GM23248 (cell line): ENCODE measurements at places on chromosomes 2 and 18. TPM values are rescaled to one million over a fixed set of nuclear protein-coding genes. Genes with fewer than 3 reads are reported as not detected.

EVX2 gene
- not detected in 2 replicates for total RNA-seq

CFC1 gene
- total RNA-seq: not detected in 2 replicates

ACTG2 gene
- not detected in 2 replicates for total RNA-seq

MAB21L4 gene
- not detected in 2 replicates for total RNA-seq

TTN gene
- total RNA-seq: not detected in 2 replicates

AQP12A gene
- total RNA-seq: not detected in 2 replicates

VPS4B gene
- 42.4 and 45.5 TPM in 2 replicates for total RNA-seq

ALK gene
- under 0.01 TPM in 1 of 2 replicates, not detected in the other for total RNA-seq

DNA sequence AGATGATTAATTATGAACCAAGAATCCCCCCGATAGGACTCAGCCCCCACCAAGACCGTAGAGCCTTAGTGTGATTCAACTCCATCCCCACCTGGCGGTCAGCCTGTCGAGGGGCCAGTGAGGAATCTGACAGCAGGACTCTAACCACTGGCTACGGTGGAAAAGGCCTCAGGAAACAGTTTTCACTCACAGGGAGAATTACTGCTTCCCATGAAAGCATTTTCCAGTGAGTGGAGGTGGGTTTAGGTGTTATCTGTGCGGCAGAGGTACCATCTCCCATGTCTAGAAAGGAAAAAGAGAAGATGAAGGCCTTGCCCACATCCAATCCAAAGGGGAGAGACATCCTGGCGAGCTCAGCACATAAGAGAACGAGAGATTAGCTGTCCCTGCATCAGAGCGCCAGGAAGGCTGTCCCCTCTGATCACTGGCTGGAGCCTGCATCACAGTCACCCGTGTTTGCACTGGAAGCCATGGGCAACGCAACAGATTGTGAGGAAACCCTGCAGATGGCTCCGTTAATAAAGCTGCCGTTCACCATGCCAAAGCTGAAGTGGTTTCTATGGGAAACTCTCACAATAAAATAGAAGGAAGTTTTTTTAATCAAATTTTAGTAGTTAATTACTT is 22.3 kb downstream of the COX7A2L start:
- no peak for DNase-seq

DNA sequence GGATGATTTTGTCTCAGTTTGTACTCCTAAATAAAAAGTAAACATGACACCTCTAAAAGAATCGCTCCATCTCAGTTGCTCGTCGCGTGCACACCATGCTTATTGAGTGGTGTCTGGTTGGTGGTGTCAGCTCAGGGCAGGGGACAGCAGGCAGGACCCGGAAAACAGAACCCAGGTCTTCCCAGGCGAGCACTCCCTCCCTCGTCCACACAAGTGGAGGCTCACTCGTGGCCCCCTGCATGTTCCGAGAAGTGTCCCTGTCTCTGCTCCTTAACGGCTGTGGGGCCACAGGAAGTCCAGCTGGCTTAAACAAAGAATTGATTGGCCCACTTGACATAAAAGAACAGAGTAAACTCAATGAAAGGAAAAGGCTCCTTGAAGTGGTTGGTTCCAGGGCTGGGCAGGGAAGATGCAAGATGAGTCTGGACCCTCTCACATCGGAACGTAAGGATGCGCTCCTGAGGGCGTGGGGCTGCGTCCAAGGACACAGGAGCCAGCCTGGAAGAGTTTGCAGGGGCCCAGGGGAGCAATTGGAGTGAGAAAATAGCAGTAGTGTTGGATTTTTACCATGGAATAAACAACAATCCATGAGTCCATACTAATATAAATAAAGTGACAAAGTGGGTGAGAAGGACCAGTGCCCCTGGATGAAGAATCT is 13.1 kb upstream of the CNDP1 start:
- DNase-seq: no peak

DNA sequence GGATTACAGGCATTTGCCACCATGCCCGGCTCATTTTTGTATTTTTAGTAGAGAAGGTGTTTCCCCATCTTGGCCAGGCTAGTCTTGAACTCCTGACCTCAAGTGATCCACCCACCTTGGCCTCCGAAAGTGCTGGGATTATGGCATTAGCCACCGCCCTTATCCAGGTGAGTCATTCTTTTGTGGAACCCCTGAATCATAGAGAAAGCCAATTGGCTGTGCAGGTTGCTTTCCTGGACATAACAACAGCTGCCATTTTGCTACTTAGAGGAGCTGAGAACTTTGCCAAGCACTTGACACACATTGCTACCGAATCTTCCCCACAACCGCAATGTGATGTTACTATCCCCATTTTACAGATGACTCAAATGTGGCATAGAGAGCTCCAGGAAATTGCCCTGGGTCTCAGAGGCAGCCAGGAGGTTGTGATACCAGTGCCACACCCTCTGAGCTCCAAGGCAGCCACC is 36.0 kb downstream of the SETBP1 start:
- peak; percentile 28 for DNase-seq

DNA sequence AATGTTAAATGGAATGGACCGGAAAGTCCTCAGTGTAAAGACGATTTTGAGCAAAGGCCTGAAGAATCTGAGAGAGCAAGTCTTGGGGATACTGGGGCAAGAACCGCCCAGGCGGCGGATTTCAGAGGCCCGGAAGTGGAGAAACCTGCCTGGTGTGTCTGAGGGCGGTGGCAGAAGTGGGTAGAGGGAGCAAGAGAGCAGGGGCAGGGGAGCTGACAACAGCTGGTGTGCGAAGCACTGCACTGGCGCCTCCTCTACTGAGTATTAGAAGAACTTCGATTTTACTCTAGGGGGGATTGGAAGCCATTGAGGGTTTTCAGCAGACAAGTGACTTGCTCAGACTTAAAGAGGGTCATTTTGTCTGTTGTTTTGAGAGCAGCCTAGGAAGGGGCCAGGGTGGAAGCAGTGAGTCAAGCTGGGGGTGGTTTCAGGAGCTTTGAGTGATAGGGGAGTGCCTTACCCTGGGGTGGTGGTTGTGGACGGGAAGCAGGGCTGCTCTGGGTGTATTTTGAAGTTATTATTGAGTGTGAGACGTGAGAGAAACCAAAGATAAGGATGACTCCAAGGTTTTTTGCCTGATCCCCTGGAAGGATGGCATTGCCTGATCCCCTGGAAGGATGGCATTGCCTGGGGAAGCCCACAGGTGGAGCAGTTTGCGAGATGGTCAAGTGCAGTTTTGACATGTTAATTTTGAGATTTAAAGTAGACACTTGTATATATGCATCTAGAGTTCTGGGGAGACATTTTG is 52.5 kb downstream of the ZNF236 start:
- no peak for DNase-seq

GRCh38 chr2:172079838-172080640 is 5.3 kb upstream of the DLX1 start:
- DNase-seq: no peak

DNA sequence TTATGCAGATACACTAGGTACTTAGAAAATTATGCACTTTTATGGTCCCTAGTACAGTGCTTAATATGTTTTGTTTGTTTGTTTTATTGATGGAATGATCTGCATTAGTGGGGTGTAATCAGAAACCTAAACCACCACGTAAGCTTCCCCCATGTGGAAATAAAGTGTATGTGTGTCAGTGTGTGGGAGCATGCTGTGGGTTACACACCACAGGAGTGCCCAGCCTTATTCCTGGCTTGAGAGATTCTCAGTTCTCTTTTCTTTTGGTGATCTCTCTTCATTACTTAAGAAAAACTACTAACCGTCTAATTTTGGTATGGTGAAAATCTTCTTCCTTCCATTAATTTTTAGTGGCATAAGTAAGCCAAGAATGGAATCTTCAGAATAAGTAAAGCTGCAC is 398.6 kb downstream of the DCDC2C start:
- DNase-seq: no peak

DNA sequence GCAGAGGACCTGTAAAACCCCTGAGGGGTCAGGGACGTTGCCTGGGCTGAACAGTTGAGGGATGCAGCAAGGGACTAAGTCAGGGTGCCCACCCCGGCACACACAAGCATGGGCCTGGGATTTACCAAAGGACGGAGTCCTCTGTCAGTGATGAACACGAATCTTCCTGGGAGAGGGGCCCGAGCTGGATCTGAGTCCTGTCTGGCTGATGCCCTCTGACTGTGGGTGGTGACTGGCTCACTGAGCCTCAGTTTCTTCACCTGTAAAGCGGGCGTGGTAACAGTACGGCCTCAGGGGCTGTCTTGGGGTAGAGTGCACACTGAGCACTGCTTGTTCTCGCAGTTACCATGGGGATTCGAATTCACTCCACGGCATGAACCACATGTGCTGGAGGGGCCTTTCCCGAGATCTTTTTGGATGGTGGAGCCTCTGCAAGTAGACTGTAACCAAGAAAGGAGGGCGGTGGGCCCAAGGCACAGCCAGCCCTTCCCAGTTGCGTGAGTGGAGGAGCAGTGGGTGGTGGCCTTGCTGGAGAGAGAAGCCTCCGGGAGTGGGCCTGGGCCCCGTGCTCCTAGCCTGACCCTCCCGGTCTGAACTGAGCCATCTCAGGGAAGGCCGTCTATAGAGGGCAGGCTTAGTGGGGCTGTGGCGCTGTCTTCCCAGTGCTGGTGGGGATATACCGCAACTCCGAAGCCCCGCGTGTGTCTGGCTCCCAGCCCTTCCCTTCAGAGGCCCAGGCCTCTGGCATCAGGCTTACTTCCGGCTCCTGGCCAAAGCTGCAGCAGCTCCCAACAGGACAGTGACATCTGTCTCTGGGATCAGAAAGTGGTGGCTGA is 130.8 kb upstream of the HS6ST1 start:
- DNase-seq: no peak

GRCh38 chr18:12782521-12782920 is 79.7 kb downstream of the PSMG2 start:
- no peak for DNase-seq

- peak; percentile 25 for DNase-seq
Measured at GRCh38 chr2:32752205-32752604, 124.4 kb downstream of the TTC27 start.

GRCh38 chr2:61910603-61911002 is 5.1 kb downstream of the COMMD1 start:
- peak; percentile 40 for DNase-seq

DNA sequence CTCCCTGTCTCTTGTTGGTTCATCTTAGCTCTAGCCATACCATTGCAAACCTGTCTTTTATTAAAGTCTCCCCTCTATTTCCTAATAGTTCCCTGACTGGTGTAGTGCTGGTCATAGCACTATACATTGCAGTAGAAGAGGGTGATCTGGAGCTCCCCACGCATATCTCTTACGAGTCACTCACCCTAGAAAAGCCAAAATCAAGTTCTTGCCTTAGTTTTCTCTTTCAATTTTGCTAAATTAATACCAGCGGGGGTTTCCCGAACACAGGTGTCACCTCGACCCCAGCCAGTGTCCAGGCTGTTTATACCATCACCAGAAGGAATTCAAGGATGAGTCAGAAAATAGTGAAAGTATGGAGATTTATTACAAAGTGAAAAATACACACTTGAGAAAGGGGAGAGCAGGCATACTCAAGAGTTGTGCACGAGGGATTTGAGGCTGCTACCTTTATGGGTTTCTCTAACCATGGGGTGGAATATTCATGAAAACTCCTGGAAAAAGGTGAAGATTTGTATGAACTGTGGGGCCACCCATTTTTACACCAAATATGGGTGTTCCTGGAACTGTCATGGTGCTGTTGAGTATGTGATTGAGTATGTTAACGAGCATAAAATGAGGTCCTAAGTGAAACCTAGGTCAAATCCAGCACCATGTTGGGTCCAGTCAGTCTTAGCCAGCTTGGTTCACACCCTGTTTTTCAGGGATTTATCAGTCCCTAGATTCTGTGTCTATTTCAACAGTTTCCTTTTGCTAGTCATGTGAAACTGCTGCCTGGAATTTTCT is 20.2 kb downstream of the PROKR1 start:
- no peak for DNase-seq

DNA sequence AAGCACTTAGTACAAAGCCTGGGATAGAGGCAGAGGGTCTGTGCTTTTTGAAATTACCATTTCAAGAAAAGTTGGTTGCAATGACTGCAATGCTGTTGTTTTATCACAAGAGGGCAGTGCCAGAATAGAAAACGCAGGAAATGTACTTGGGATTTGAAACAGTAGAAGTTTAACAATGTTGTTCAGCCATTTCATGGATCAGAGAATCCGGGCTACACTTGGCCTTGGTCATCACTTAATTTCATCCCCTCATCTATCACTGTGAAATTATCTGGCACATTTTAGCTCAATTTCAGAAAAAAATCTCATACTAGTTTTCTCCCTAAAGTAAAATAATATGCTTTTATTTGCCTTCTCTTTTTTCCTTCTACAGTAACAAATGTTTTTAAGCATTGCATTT is 70.8 kb downstream of the RAPGEF4 start:
- DNase-seq: peak; percentile 72

DNA sequence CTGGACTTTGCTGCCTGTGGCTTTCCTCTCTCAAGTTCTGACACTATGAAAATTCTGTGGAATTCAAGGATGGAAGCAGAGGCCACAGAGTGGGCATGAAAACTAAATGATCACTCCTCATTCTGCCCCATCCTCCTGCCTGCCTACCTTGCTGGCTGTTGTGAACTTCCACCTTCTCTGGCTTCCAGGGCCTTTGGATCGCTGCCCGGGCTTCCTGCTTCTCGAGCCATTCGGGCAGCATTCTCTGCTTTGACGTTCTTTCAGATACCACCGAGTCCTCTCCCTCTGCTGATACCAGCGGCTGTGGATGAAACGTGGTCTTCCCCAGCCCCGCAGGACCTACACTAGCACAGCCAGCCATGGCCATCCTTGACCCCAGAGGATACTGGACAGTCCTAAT is 327.7 kb upstream of the SLC14A2 start:
- DNase-seq: no peak

- DNase-seq: no peak
Measured at GRCh38 chr2:24833821-24834732, 40.9 kb downstream of the CENPO start.

DNA sequence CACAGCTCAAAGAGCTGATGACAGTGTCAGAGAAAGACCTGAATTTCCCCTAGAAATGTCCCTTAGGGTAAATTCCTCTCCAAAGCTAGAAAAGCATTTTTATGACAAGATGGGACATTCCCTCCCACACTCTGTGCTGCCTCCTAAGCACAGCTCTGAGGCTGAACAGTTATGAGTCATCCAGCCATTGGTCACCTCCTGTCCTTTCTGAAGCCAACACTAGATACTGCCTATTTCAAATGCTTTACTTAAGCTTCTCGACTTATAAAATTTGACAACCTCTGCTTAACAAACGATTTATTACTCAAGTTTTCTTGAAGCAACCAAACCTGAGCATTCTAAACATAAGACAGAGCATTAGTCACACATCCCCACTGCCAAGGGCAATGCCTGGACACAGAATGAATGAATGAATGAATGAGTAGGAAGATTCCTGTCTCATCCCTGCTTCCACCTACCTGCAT is 35.4 kb downstream of the B4GALT6 start:
- peak; percentile 78 for DNase-seq

- no peak for DNase-seq
Measured at GRCh38 chr18:37568671-37569070, 3.1 kb upstream of the CELF4 start.

DNA sequence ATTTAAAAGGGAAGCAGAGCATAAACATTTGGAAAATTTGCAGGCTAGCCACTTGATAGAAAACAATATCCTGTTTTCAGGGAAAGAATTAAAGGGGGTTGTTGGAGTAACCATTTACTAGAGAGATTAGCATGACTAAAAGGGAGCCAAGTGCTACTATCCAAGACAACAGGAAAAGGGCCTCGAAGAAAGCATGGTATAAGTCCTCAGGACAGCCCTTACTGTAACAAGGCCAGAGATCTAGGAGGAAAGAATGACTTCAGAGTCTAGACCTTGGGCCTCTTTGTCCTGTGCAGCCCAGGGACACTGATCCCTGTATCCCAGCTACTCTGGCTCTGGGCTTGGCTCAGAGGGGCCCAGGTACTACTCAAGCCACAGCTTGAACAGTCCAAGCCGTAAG is 16.6 kb downstream of the TPO start:
- no peak for DNase-seq
